ENCODE measurements at places on chromosomes 11 and 22.

DNA sequence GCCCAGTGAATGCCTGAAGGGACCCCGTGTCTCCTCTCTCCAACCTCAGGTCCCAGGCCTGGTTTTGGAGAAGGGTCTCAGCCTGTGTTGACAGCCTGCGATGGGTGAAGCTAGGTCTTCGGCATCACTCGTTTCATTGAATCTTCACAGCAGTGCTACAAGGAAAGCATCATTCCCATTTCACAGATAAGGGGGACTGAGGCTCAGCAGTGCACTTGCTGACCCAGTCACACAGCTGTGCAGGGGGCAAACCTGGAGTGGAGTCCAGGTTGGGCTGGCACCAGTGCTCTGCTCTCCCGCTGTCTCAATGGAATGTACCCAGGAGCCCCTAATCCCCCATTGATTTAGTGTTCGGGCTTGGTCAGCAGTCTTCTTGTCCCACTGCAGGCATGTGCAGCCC lies 10.9 kb upstream of the YWHAH start:
- DNase-seq: no peak

GRCh38 chr11:55949330-55949729 lies 13.1 kb upstream of the OR5I1 start:
- no peak for DNase-seq

GRCh38 chr11:41895081-41895480 lies 435.6 kb upstream of the LRRC4C start:
- DNase-seq: no peak

DNA sequence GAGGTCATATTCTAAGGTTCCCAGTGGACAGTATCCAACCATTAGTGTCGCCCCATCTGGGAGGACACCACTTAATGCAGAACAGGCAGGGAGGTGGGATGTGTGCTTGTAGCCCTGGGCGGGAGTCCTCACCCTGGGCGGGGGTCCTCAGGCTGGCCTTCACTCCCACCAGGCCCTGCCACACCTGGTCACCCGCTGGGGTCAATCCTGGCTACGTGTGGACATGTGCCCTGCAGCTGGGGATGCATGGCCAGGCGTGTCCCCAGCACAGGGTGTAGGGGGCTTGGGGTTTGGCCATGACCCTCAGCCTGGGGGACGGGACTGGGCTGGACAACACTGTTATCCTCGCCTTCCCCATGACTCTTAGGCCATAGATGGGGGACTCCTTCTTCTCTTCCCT lies 18.8 kb downstream of the TRPM5 start:
- DNase-seq: no peak

GRCh38 chr22:24426851-24427499 lies 424 bp upstream of the ADORA2A start:
- no peak for DNase-seq

DNA sequence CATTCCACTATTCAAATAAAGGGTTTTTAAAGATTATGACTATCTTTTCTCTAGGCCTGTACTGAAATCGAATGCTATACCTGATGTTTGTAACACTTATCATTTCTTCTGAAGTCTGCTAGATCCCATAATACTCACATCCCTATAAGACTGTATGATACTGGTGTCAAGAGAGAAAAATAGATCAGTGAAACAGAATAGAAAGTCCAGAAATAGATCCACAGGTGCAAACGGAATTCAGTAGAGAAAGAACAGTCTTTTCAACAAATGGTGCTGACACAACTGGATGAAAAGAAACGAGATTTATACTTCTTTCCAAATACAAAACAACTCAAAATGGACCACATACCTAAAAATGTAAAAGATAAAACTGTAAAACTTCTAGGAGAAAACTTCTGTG lies 143.2 kb downstream of the APOL5 start:
- DNase-seq: no peak

- no peak for DNase-seq
Observed at GRCh38 chr22:25942115-25942855, 200.3 kb downstream of the MYO18B start.

DNA sequence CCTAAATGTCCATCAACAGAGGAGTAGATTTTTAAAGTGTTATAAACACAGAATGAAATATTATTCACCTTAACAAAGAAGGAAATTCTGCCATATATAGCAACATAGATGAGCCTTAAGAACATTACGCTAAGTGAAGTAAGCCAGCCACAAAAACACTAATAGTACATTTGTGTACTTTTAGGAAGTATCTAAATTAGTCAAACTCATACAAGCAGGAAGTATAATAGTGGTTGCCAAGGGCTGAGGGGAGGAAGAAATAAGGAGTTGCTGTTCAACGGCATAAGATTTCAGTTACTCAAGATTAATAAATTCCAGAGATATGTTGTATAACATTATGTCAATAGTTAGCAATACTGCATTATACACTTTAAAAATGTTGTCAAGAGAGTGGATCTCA lies 181.7 kb upstream of the ZC3H12C start:
- DNase-seq: no peak

DNA sequence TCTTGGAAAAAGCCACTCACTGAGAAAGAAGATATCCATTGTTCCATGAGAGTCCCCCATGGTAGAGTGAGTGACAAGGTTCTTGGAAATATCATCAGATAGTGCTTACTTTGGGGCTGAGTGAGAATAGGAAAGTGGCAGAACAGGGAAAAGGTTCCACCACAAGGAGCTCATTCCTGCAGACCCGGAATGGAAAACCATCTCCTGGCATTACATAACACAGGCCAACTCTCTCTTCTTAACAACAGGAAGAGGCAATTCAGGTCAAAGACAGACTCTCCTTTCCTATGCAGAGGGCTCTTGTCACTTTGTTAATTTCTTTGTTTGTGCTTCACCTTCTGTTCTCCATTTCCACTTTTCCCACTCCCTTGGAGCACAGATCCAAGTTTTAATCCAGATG lies 259.7 kb downstream of the KIRREL3 start:
- no peak for DNase-seq

DNA sequence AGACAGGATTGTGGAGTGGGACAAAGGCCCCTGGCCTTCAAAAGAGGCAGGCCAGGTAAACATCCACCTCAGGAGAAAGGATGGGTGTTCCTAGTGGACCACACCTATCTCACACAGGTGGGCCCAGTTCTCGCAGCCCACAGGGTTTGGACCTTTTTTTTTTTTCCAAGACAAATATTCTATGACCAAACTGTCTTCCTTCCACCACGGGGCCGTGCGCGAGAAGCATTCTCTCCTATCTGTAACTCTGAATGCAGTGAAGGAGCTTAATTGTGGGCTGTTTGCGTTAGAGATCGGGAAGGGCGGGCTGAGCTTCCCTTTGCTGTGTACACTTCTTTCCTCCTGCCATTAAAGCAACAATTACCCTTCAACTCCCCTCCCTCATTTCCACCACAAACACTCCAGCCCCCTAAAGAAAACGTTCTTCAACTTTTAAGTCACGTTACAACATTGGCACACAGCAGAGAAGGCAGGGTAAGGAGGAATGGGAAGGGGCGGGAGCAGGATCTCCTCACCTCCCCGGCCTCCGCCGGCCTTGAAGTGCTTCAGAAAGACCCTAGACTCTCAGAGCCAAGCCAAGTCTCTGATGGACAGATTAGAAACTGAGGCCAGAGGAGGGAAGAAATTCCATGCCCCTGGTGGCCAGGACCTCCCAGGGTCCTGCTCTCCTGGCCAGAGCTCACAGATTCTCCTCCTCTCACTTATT lies 238.4 kb downstream of the BUD13 start:
- DNase-seq: no peak

Data from activated naive CD8-positive, alpha-beta T cell treated with anti-CD3 and anti-CD28 coated beads, Interleukin-2, amount 50 U/mL, for 16 hours (primary cell).